ENCODE measurements at places on chromosomes 7 and 10.

DNA sequence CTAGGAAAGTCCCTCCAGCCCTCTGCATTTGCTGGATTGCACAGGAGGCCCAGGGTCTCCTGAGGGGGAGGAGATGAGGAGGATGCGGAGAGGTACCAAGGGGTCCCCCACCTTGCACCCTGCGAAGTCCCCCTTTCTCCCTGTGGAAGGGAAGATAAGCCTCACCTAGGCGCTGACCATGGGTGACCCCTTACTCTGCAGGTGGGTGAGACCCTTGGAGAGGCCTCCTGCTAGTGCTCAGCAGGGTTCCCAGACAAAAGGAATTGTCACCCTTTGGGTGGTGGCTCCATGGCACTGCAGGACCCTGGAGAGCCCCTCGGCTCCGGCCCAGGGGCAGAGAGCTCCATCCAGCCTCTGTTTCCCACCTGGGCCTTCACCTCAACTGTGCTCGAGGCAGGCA lies 107.0 kb upstream of the RET start:
- DNase-seq, result no peak

DNA sequence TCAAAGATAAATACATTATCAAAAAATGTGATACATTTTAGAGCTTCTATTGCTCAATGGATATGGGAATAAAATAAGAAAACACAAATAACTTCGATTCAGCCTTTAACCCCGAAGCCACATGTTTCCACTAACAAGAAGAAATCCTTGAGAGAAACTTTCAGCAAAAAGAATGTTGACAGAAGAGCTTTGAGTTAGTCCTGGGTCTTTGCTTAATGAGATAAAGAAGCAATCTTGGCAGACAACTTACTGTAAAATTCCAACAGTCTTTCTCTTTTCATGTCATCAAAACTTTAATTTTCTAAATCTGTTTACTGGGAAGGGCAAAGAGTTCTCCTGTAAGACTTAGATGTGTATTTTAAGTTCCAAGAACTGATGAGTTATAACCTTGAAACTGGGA lies 810.2 kb downstream of the CNTNAP2 start:
- DNase-seq, result no peak

DNA sequence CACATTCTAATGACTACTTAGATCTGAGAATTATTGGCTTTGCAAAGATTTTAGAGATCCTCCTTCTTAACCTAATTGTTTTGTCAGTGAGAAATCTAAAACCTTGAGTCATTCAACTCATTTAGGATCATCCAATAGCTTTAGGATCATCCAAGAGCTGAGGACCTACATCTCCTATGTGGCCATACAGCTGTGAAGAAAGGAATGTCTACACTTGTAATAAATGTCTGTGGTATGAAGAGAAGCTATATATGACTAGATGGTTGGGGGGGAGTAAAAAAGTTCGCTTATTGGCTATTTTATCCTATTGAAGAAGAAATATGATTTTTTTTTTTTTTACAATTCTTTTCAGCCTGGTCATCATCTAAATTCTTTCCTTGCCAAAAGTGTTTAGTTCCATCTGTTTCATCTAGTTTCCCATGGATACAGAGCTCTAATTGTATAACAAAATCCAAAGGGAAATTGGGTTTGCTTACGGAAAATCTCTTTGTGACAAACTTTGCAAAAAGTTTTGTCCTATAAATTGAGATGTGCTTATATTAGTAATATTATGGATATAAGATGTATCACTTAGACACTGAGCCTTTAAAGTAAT lies 196.7 kb downstream of the PRKG1 start:
- no peak for DNase-seq

GRCh38 chr7:123741940-123742339 lies 6.9 kb downstream of the WASL start:
- no peak for DNase-seq

- no peak for DNase-seq
Measured at GRCh38 chr7:84811362-84811761, 375.5 kb downstream of the SEMA3D start.

- no peak for DNase-seq
Measured at GRCh38 chr10:1486841-1487687, 250.3 kb downstream of the ADARB2 start.

GRCh38 chr7:18268571-18268970 lies 227.0 kb upstream of the HDAC9 start:
- no peak for DNase-seq

DNA sequence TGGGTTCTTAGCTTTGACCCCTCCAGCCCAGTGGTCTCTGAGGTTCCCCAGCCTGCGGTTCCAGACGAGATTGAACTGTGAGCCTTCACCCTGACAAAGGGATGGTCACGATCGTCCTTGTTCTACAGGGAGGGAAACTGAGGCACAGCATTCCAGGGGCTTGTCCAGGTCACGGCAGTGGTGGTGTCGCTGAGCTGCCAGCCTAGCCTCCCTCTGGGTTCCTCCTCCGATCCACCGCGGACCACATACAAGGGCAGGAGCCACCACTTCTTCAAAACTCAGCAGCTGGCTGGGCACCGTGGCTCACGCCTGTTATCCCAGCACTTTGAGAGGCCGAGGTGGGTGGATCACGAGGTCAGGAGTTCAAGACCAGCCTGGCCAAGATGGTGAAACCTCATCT lies 35.8 kb downstream of the ELFN1 start:
- no peak for DNase-seq

DNA sequence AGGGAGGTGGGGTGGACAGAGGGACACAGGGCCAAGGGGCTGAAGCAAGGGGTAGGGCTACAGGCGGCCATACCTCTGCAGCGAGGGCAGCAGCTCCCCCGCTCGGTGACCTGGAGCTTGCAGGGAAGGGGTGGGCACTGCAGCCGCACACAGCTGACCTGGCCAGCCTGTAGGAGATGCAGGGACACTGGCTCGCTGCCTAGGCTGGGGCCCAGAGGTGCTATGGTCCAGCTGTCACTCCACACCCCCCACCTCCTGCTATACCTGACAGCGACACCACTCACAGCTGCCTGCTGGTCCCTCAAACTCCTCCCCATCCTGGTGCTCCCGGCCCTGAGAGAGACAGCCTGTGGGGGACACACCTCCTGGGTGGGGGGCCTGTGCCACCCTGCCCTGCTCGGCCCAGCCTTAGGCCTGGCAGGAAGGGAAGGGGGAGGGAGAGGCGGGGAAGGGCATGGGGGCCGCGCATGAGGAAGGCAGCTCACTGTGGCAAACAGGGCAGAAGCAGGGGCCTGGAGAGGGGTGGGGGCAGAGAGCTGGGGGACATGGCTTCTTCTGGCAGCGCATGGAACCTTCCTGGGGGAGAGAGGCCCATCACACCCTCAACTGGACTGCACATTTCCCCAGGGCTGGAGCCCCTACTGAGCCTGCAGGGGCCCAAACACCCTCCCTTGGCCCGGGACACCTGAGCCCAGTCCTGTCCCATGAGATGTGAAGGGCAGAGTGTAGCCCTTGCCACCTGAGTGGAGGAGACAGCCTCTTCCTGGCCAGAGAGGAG lies 23.9 kb downstream of the ATP6V1F start:
- DNase-seq, result no peak

DNA sequence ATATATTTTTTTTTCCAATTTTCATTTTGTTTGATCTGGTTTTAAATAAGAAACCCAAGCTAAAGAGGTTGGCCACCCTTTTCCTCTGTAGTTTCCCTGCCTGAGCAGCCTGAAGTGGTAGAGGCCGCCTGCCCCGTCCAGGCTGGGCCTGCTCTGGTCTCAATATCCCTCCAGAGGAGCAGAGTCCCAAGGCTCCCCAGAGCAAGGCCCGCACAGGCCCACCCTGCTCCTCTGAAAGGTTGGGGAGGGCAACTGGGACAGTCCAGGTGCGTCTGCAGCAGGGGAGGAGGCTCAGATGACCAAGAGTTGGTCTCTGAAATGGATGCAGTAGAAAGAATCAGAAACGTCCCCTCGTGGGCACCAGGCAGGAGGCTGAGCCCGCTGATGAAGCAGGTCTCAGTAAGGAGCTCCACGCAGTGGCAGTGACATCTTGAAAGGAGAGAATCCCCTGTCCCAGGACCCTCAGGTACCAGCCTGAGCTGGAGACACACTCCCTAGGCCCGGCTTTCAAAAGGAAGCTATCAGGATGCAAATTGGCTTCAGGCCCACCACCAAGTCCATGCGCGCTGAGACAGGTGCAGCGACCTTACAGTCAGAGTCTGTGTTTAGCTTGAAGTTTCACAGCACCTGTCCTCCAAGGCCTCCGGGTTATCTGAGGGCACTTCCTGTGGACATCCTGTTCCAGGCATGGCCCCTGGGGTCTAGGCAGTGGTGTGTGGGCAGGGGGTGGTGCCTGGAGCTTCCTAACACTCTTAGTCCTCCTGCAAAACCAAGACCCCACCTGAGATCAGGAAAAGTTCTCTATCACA lies 37.7 kb downstream of the EN2 start:
- no peak for DNase-seq

DNA sequence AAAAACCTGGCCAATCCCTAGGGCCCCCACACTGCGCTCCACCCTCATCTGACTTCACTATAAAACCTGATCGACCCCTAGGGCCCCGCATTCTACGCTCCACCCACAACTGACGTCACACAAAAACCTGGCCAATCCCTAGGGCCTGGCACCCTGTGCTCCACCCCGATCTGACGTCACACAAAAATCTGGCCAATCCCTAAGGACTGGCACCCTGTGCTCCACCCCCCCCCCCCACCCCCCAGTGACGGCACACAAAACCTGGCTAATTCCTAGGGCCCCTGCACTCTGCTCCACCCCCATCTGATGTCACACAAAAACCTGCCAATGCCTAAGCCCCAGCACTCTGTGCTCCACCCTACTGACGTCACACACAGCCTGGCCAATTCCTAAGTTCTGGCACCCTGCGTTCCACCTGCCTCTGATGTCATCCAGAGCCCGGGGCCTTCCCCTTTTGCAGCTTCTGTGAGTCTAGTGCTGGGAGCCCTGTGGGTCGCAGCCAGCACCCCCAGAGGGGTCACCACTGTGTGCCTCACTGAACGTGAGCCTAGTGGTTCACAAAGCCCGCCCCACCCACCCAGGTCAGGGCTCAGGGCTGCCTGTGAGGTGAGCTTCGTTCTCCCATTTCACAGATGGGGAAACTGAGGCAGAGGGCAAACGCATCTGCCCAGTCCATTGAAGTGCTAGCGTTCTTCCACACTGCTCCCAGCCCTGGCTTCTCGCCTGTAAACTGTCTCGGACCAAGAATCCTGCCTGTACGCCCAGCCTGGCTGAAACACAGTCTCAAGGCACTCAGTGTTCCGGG lies 40.6 kb downstream of the MICALL2 start:
- DNase-seq, result no peak

- DNase-seq, result no peak
Measured at GRCh38 chr7:46450886-46451285, 529.8 kb upstream of the IGFBP3 start.

GRCh38 chr10:127919418-127920271 lies 12.7 kb downstream of the PTPRE start:
- no peak for DNase-seq

GRCh38 chr7:28413011-28413410 lies 693 bp downstream of the CREB5 start:
- DNase-seq, result no peak

DNA sequence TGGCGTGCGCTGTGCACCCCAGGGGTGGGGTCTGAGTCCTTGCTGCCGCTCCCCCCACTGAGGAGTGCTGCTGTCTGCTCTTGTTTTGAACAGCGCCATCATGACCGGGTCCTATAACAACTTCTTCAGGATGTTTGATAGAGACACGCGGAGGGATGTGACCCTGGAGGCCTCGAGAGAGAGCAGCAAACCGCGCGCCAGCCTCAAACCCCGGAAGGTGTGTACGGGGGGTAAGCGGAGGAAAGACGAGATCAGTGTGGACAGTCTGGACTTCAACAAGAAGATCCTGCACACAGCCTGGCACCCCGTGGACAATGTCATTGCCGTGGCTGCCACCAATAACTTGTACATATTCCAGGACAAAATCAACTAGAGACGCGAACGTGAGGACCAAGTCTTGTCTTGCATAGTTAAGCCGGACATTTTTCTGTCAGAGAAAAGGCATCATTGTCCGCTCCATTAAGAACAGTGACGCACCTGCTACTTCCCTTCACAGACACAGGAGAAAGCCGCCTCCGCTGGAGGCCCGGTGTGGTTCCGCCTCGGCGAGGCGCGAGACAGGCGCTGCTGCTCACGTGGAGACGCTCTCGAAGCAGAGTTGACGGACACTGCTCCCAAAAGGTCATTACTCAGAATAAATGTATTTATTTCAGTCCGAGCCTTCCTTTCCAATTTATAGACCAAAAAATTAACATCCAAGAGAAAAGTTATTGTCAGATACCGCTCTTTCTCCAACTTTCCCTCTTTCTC lies 26.0 kb downstream of the BNIP3 start:
- DNase-seq, result no peak
